Stimulated activated CD8-positive, alpha-beta memory T cell treated with anti-CD3 and anti-CD28 coated beads, Interleukin-4, amount 100 ng/mL, for 24 hours (primary cell): ENCODE measurements at places on chromosomes 1 and 21.

DNA sequence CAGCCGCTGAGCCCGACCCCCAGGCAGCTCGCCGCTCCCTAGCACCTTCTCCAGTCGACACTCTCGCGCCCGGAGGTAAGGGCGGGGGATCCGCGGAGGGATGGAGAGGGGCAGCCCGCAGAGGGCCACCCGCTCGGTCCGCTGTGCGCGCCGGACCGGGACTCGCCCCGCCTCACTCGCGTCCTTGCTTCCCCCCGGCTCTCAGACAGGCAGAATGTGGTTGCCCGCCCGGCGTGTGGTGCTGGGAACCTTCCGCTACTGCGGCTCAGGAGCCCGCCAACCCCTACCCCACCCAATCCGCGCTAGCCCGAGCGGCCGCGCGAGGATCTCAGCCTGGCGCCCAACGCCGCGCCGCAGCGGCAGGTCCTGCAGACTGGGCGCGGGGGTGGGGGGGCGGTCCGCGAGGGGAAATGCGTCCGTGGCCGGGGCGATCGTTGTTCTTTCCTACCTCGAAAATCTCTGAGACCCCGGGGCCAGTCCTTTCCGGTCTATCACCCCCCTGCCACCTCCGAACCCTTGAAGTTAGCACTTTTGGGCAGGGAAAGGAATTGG, 404 bp downstream of the LRRC8C start:
- peak; percentile 30 for DNase-seq

DNA sequence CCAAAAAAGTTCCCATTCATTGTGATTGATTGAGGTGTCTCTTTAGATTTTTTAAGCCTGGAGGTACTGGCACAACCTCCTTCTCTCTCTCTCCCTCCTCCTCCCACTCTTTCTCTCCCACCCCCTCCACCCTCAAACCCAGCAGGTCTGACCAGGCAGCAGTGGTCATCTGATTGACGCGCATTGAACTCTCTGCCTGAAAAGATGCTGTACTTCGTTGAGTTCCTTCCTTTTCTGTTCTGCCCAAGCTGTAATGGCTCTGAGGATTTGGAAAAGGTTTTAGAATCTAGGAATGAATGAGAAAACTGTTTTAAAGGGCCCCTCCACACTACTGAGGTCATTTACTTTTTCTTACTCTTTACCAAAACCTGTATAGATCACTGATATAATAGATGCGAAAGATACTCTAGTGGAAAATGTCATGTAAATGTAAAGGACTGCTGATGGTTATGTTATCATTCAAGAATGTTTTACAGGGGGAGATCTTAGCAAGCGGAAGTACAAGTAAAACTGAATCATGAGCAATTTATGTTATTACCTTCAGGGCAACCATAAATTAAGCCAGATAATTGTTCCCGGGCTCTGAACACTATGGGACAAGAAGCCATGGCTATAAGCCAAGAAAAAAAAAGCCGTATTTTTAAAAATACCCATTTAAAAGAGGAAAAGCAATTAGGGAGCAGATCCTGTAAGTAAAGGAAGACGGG, 25.2 kb upstream of the DYRK1A start:
- no peak for DNase-seq

DNA sequence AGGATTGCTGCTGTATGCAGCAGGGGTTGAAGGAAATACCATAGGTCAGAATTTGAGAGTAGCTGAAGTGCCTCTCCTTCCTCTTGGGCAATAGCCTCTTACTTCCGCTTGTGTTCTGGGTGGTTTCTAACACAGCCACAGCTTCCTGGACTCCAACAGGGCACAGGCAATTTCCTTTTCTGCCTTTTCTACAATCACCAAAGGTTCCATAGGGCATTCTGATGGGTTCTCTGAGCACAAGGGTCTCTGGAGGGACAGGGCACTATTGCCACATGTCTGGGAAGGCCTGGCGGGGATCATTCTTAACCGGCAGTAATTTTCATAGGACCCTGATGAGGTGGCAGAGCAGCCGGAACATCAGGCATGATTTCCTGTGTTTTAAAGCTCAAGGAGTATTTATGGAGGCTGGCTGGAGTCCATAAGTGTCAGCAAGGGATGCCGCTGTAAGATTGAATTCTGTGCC, 5.5 kb upstream of the AGTRAP start:
- DNase-seq, result no peak

GRCh38 chr1:48790397-48790796, 13.7 kb upstream of the BEND5 start:
- no peak for DNase-seq

DNA sequence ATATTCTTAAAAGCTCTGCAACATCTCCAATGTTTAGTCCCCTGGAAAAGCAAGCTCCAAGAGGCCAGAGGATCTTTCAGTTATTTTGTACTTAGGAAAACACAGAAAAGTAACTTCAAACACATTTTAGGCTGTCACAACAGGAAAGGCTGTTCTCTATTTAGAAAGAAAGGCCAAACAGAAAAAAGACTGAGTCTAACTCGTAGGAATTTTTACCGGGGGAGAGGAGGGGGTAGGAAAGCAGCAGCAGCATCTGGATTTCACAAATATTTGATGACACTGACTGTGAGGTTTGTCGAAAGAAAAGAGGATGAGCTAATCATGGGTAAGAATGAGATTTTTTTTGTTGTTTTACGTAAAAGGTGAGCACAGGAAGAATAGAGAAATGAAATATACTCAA, 107.1 kb downstream of the EIF4G3 start:
- DNase-seq, result no peak

DNA sequence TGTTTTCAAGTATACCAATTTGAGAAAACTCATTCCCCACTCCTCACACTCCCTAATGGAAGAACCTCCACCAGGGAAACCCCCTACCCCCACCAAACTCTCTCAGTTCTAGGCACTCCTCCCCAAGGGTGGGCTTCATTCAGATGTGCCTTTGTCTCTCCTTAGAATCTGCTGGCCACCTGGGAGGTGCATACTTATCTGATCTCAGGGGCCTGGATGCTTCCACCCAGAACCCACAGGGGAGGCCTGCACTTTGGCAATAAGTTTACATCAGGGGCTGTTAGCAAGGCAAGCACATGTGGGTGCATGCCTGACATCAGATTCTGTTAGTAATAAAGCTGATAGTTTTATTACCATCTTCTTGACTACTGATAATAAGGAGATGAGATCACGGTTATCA, 32.5 kb upstream of the SLAMF9 start:
- DNase-seq, result no peak

GRCh38 chr1:76090283-76091203, 16.0 kb downstream of the ST6GALNAC3 start:
- no peak for DNase-seq

GRCh38 chr1:226702318-226702956, 36.6 kb downstream of the ITPKB start:
- no peak for DNase-seq

GRCh38 chr1:12244078-12244477, 14.2 kb downstream of the VPS13D start:
- no peak for DNase-seq

DNA sequence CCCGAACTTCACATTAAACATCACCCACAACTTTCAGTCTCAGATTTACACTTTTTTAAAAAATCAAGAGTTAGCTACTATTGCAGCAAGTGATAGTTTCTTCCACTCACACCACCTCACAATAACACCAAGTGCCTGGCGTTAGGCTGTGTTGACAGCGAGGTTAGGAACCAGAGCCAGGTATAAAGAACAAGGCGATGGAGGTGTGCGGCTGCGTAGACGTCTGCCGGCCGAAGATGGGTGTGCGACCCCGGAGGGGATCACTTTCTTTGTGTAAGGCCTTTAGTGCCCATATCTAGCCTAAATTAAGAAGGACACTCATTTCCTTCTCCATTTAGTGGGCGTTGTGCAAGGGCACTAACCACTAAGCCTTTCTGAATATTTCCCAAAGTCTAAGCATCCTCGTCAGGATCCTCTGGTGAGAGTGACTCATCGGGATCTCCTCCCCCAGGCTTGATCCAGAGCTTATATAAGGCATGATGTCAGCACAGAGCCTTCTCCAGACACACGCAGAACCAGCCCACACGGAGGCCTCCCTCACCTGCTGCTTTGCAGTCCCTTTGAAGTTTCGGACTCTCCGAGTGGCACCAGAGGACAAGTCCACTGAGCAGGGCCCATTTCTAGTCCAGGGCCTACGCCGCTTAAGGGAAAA, 11.8 kb downstream of the NHLH2 start:
- no peak for DNase-seq

- no peak for DNase-seq
These were observed 3.6 kb upstream of the MATN1 start for GRCh38 chr1:30726773-30727684.

- DNase-seq, result no peak
These were observed 93.9 kb downstream of the DDAH1 start for GRCh38 chr1:85371021-85371420.

- no peak for DNase-seq
These were observed 75.8 kb upstream of the SELENON start for GRCh38 chr1:25724201-25724600.

DNA sequence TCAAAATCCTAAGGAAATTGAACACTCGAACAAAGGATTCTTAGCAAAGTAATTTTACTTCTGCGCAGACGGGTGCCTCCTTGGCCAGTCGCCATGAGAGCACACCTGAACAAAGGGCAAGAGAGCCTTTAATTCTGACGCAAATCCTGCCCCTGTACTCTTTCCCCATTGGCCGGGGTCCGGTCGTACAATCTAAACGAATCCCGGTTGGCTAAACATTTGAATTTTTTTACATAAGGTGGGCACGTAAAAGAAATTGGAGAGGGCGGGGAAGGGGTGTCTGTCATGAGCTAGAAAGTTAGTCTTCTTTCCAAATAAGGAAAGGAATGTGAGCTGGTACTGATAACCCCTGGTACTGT, 8.2 kb upstream of the IL22RA1 start:
- DNase-seq, result no peak

GRCh38 chr1:27690183-27690582, 18.2 kb upstream of the IFI6 start:
- DNase-seq, result no peak

GRCh38 chr1:113784104-113784779, 25.0 kb upstream of the PHTF1 start:
- DNase-seq, result no peak

- DNase-seq, result no peak
These were observed 11.5 kb downstream of the TRIT1 start for GRCh38 chr1:39871796-39872195.

- no peak for DNase-seq
These were observed 3.3 kb downstream of the AMPD2 start for GRCh38 chr1:109622895-109623294.

- DNase-seq, result no peak
These were observed 62.1 kb downstream of the EYA3 start for GRCh38 chr1:28026329-28026728.

DNA sequence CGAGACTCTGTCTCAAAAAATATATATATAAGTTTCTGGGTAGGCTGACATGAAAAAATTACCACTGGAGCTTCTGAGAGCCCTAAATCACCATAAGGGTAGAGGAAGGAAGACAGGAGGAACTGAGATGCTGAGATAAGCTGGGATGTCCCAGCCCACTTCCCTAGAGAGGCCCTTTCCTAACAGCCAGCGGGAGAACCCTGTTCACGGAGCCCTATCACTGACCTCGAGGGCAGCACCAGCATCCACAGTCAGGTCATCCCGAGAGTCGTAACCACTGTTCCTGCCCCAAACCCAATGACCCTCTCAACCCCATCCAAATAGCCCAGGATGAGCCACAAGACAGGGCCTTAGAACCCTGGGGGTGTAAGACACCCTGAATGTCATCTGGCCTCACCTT, 77.5 kb downstream of the CD34 start:
- DNase-seq, result no peak

GRCh38 chr1:244030481-244031040, 20.5 kb upstream of the ZBTB18 start:
- no peak for DNase-seq

DNA sequence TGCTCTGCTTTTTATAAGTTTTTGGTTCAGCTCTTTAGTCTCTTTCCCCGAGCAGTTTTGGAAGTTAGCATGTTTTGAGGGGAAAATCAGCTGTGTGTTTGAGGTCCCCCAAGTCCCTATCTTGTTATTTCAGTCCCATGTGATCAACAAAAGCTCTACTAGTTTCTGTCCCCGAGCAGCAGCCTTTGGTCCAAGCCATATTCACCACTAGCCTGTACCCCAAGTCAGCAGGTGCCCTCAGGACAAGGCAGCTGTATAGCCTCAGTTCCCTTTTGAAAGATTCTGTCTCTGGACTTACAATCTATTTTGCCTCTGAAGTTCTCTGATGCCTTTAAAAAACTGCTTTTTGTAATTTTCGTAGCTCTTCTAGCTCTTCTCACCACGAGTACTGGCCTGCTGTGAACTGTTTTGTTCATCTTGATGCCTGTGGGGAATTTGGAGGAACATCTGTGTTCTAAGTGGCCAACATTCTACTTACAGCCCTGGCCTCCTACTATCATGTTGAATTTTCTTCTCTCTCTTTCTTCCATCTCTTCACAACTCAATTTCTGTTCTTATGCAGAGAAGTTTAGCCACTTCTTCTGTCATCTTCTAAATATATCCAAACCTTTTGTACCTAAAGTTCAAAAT, 16.7 kb downstream of the UAP1 start:
- DNase-seq, result no peak

- no peak for DNase-seq
These were observed 29.8 kb downstream of the HYI start for GRCh38 chr1:43423672-43424550.

DNA sequence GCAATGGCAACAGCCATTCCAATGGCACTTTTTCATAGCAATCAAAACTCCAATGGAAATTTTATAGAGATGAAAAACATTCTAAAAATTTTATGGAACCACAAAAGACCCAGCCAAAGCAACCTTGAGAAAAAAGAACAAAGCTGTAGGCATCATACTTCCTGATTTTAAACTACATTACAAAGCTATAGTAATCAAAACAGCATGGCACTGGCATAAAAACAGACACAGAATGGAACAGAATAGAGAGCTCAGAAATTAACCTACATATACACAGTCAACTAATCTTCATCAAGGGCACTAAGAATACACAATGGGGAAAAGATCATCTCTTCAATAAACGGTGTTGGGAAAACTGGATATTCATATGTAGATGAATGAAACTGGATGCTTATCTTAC, 401.5 kb downstream of the NPHP4 start:
- DNase-seq, result no peak

DNA sequence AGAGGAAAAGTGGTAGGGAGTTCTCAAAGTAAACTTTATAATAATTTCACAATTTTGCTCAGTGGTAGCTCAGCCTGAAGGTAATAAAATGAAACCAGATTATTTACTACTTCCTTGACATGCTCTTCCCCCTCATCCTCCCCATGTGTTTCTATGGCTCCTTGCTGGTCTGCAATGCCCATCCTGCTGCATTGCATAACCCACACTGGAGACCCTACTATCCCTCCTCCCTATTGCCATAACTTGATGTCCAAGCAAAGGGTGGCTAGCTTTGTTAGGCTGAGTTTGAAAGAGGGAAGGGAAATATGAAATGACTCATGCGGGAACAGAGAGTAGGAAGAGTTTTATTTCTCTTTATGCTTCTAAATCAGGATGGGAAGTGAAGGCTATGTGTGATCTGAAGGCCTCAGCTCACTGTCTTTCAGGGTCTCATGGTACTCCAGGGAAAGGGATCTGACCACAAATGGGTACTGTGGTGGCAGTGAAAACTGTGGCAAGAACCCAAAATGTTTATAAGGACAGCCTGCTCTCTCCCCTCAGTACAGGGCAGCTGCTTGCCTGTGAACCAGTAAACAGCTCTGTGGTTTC, 36.4 kb upstream of the HSD17B7 start:
- no peak for DNase-seq

- DNase-seq, result no peak
These were observed 31.0 kb upstream of the PPP1R15B start for GRCh38 chr1:204442376-204443259.
